ENCODE measurements at places on chromosomes 7 and 10. TPM values are rescaled to one million over a fixed set of nuclear protein-coding genes. Genes with fewer than 3 reads are reported as not detected.
A peak's percentile ranks its signal among the peaks of the same experiment; 100 is the strongest.

DNA sequence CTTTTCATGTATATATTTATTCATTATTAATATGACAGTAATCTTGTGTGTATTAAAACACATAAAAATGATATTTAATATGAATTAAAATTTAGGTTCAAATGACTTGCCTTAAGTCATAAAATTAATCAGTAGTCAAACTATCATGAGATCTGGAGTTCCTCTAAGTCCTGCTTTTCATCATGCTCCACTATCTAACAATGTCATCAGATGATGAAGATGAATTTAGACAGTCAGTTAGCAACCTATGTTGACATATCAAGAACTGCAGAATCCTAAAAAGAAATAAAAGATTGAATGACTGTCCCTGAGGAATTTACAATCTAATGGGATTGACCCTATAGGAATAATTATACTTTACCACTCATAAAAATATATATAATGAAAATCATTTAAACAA is 7.1 kb downstream of the CABCOCO1 start:
- DNase-seq = no peak

- DNase-seq = peak; percentile 93
Measured at GRCh38 chr10:24901686-24902399, 50.6 kb downstream of the PRTFDC1 start.

The PTPRZ1 gene
- total RNA-seq = 46.1 TPM

- DNase-seq = peak; percentile 24
Measured at GRCh38 chr7:101952355-101953247, 135.2 kb downstream of the CUX1 start.

DNA sequence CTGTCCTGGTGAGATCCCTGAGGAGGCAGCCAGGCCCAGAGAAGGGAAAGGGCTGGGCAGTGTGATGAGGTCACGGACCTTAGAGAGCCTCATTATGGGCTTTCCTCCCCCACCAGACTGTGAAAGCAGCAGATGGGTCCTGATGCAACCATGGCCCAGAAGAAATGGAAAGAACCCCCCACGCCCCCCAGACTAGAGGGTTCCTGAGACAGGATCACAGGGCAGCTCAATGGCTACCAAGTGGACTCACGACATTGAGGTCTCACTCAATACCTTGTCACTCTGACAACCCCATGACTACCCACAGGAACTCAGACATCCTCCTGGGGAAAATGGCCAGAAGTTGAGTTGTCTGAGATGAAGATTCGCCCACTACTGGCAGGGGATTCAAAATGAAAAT is 36.7 kb downstream of the FAM241B start:
- DNase-seq = no peak

All from mammary epithelial cell (primary cell).